RKO (cell line): ENCODE measurements at places on chromosomes 6 and 20.

- no peak for DNase-seq
Measured at GRCh38 chr6:119818876-119819275, 469.3 kb upstream of the MAN1A1 start.

DNA sequence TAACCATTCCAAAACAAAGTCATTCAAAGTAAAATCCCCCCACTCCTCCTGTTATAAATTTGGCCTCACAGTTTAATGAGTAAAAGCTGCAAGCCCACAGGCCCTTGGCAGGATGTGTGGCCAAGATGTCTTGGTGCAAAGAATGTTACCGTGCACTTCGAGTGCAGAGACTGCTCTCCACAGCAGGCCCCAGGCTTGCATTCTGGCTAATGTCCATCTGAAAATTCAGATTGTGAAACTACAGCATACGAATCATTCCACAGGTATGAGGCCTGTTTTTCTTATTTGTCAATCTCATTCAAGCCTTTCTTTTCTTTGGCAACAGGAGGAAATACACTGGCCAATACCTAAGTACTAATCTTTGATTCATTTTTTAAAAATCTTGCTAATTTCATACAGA lies 7.1 kb downstream of the RPS6KA2 start:
- no peak for DNase-seq

DNA sequence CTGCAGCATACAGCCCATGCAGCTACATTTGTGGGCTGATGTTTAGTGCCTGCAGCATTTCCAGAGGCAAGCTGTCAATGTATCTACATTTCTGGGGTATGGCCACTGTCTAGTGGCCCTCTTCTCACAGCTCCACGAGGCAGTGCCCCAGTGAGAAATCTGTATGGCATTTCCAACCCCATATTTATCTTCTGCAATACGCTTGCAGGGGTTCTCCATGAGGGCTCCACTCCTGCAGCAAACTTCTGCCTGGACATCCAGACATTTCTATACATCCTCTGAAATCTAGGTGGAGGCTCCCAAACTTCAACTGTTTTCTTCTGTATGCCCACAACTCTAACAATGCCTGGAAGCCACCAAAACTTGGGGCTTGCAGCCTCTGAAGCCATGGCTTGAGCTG lies 502.3 kb downstream of the C6orf118 start:
- no peak for DNase-seq

DNA sequence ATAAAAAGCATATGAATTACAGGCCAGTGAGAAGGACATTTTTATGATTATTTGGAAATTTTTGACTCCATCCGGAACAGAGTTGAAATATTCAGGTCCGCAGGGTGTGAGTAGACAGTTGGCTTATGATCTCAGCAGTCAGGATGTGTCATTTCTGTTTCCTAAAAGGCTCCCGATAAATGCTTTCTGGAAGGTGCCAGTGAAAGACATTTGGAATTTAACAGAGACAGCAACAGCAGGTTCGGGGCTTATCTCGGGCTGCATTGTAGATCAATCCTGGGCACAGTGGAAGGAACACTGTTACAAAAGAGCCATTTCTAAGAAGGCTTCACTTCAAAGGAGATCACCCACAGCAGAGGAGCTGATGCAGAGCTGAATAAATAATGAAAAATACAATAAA lies 934.4 kb downstream of the KIF16B start:
- no peak for DNase-seq

GRCh38 chr20:5168651-5169396 lies 42.0 kb downstream of the CDS2 start:
- DNase-seq: no peak

DNA sequence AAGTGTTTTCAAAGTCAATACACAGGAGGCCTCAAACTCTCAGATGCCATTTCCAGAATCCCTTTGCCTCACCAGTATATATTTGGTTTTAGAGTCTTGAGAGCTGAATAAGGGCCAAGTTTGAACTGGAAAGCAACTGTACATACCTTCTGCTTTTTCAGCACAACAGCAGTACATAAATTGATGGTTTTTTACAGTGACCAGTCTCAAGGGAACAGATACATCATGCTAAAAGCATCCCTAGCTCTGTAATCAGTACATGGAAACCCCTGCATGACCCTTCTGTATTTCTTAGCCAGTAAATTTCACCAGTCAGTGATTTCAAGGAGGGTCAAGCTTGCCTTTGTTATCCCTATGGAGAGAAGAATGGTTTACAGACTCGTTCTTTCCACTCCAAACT lies 40.6 kb upstream of the ECHDC1 start:
- DNase-seq: no peak

DNA sequence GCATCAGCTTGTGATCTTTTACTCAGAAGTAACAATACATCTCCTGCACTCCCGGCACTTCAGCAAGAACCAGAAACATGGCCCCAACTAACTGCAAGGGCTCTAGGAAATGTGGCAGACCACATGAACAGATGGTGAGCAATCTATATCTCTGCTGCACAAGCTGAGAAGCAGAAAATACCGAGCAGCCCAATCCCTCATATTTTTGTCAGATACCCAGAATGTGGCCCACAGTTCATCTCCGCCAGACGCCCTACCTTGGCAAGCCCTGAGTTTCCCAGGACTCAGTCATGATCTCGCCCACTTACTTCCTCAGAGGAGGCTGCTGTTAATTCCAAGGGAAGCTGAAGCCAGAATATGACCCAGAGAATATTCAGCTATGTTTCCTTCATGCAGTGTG lies 63.1 kb upstream of the PHACTR1 start:
- no peak for DNase-seq

GRCh38 chr6:147054158-147054557 lies 150.1 kb upstream of the STXBP5 start:
- no peak for DNase-seq

- no peak for DNase-seq
Measured at GRCh38 chr6:87222676-87223075, 67.3 kb downstream of the ZNF292 start.

GRCh38 chr6:166417285-166417691 lies 34.5 kb upstream of the MPC1 start:
- DNase-seq: no peak

- DNase-seq: peak; percentile 49
Measured at GRCh38 chr6:37354526-37355384, 972 bp downstream of the RNF8 start.

- DNase-seq: peak; percentile 94
Measured at GRCh38 chr20:63863798-63864544, 1.1 kb upstream of the TPD52L2 start.

GRCh38 chr20:60087563-60088105 lies 129.4 kb downstream of the CDH26 start:
- no peak for DNase-seq

DNA sequence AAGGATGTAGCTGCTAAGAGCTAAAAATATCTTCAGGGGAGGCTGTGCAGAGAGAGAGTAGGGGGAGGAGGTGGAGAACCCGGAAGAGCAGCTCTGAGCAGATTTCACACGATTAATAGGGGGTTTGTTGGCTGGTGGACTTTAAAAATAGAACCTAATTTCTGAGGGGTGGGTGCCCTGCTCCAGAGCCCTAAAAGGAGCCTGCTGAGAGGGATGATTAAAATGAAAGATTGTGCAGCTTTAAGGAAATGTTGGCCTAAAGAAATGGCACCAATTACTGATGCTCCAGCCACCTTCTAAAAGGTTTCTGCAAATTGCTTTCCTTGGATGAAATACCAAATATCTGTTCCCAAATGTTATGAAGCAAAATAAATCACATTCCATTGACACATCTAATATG lies 202.8 kb upstream of the BTBD3 start:
- DNase-seq: no peak

GRCh38 chr20:20499439-20499838 lies 131.5 kb downstream of the INSM1 start:
- DNase-seq: no peak

DNA sequence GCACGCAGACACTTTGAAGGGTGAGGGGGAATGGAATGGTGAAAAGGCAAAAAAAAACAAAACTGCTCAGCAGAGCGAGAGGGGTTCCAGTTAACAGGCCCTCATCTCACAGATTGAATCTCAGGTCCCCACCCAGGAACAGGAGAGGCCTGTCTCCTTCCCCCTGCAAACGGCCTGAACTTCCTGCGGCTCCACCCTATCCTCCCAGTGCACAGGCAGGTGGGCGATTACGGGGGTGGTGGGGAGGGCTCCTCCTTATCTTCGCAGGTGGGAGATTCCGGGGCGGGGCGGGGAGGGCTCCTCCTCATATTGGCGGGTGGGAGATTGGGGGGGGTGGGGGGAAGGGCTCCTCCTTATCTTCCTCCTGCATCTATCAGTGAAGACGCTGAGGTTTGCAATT lies 129.0 kb downstream of the SOX4 start:
- DNase-seq: no peak

- DNase-seq: no peak
Measured at GRCh38 chr6:27770724-27771123, 141.5 kb downstream of the OR2B2 start.

- no peak for DNase-seq
Measured at GRCh38 chr20:23132930-23133559, 46.9 kb upstream of the CD93 start.

DNA sequence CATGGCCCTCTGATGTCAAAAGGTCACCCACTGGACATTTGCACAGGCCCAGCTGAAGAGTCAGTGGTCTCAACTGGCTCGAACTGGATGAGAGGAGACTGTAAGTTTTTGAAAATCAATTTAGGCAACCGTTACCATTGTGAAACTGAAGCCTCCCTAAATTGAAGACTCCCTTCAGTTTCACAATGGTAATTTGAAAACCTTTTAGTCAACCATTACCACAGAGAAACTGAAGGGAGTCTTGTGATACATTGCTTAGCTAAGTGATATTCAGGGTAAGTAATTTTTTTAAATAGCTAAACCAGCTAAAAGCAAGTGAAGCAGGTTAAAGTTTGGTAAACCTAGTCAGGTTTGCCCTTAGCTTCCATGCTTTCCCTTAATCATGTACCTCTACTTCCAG lies 197.3 kb upstream of the NT5E start:
- no peak for DNase-seq

GRCh38 chr20:59775687-59776055 lies 157.8 kb downstream of the SYCP2 start:
- no peak for DNase-seq

DNA sequence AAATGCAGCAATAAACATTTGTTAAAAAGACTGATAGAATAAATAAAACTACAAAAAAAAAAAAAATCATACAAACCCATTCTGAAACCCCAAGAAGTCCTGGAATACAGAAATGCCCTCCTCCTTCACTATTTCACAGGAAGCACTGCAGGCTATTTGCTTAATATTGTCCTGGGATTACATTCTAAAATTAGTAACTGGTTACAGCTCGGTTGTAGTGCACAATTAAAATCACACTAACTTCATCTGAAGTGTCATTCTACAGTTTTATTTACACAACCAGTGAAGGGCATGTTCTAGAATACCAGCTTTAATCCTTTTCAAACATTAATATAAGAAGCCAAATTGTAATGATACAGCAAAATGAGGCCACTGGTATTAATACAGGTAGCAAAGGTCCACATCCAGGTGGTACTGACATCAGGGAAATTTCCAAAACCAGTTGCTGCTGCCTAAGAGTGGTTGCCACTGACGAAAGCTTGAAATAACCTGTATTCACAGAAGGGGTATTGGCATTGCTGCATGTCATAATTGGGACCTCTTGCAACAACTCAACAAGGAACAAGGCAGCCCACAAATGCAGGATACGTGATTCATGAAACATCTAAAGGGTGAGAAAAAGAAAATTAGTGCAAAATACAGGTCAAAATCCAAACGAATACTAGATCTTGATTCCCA lies 26.9 kb downstream of the AKIRIN2 start:
- DNase-seq: no peak

DNA sequence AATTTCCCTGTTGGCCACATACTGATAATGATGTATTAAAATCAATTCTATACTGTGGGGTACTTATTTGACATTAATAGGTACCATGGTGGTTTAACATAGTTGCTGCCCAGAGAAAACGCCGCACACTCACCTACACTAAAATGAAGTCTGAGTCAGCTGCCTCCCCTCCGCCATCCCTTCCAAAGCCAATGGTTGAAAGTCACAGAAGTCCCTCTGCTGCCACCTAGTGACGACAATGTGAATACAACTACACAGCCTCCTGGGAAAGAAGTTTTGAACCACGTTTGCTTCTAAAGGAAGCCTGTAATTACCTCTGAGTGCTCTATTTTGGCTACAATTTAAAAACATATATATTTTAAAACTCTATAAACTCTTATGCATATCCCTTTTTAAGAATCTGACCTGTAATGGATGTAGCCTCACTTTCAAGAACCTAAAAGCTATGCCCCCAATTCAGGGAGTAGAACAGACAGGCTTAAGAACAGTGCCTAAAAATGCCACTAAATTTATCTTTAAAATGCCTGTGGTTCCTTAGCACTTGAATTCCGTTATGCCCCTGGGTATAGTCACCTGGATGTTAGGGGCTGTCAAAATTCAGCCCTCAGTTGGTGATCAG lies 20.6 kb upstream of the ECI2 start:
- peak; percentile 89 for DNase-seq

DNA sequence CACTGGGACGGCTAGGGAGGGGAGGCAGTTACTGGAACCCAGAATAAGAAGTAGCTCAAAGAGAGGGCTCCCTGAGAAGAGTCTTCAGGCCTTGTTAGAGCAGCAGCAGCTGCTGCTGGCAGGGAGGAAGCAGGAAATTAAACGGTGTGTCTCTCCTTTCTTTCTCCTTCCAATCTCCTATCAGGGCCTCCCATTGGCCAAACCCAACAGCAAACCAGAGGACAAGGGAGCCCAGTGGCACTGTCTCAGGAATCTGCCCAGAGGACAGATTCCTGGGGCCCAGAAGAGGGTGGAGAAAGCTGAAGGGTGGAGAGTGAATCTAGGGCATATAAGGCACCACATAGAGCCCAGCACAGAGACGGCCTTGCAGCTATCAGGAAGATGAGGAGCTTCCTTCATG lies 10.2 kb downstream of the BTN3A1 start:
- DNase-seq: no peak

GRCh38 chr6:73774311-73774774 lies 78.3 kb downstream of the CD109 start:
- no peak for DNase-seq

GRCh38 chr6:163260111-163260895 lies 154.2 kb upstream of the QKI start:
- no peak for DNase-seq

GRCh38 chr6:112409311-112409710 lies 62.2 kb downstream of the RFPL4B start:
- DNase-seq: no peak

GRCh38 chr20:32343439-32343838 lies 14.7 kb upstream of the ASXL1 start:
- peak; percentile 61 for DNase-seq

- no peak for DNase-seq
Measured at GRCh38 chr6:153070756-153071155, 60.3 kb downstream of the RGS17 start.

GRCh38 chr6:51528556-51528955 lies 558.9 kb downstream of the PKHD1 start:
- DNase-seq: peak; percentile 2
